Epithelial cell of prostate (primary cell): ENCODE measurements at places on chromosomes 6 and 20.

DNA sequence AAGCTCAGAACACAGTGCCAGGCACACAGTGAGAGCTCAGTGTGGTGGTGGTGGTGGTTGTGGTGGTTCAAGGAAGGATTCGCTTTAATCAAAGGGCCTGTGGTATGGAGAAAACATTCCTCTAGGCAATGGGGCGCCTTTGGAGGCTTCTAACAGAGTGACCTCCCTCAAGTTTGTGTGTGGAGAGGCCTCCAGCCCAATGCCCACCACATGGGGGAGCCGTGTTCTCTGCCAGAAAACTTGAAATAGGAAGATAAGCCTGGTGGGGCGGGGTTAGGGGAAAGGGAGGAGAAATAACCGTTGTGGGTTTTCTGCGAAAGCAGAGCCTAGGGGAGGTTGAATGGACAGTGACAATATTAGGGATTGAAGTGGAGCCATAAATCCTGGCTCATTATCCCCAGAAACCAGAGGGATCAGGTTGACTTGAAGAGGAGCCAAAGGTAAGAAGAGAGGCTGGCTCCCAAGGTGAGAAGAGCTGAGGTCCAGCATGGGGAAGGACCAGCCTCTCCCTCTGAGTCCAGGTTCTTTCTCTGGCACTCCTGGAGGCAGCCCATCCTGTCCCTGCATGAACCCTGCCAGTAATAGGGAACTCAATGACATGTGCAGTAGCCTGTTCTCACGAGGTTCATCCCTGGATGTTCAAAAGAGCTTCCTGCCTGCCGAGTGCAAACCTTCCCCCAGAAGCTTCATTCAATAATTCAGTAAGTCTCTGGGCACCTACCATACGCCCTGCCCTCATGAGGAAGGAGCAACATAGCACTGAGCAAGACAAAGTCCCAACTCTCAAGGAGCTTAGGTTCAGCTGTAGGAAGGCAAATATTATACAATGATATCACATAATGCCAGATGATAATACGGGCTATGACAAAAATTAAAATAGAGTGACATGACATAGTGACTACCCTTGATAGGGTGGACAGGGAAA, 51.4 kb downstream of the TGM2 start:
- DNase-seq = no peak

GRCh38 chr20:6765469-6766058, 1.9 kb upstream of the BMP2 start:
- DNase-seq = no peak

DNA sequence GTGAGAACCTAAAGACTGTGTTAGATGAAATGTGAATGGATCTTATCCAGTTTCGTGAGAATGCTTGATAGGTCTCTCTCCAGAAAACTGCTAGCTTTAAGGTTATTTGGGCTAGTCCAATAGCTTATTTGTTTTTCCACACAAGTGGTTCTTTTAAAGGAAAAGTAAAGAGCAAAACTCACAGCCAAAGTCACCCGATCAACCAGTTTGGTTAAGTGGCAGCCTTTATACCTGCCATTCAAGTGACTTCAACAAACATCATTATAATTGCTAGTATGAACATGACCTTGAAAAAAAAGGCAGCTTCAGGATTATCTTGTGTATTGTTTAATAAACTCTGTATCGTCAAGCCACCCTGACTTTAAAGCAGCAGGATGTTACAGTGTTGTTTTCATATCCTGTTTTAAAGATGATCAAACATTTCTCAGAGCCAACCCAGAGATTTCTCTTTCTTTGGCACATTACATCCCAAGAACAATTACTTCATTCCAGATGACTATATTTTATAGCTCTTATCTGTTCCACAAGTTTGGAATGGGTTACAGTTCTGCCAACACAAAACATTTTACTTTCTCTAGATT, 253.4 kb downstream of the EPHA7 start:
- no peak for DNase-seq

DNA sequence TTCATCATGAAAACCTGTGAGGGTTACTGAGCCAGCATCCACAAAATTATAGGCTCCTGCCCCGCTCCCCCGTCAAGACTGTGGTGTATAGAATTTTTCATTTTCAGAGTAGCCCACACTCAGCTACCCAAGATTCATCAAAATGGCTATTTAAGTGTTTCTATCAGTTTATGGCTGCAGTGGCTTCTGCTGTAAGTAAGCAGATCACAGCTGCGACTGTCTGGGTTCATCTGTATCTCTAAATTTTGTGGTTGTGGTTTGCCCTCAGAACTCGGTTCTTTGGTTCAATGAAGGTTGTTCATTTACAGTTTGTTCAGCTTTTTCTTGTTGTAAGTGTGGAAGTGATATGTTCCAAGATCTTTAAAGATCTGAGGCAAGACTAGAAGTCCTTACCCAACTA, 284.2 kb downstream of the DOK5 start:
- no peak for DNase-seq

DNA sequence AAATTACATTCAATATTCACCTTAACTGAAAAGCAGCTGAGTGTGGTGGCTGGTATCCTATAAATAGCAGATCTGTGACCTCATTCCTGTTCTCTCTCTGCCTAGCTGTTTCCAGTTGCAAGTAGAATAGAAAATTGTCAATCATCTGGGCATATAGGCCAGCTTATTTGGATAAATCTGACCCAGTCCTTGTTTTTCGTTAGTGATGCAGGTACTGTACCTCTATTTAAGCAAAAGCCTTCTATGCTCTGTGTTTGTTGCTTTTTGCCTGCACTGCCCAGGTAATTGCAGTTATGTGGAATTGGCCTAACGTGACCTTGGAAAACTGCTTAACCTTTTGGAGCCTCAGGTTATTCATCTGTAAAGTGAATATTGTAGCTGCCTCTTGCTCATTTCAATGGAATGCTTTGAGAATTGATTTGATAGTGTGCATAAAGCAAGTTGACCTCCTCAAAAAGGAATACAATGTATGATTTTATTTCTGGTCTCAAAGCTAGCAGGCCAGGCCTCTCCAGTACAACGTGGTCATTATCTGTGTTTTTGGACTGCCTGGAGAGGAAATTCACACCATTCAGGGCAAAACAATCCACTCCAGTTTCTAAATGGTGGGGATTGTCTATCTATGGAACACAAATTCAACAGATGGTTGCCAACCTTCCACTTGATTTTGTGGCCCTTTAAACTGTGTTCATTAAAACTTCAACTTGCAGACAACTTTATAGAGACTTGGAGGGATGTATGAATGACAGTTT, 508.7 kb upstream of the CITED2 start:
- DNase-seq = no peak

GRCh38 chr20:2845607-2846006, 5.1 kb downstream of the VPS16 start:
- DNase-seq = no peak

DNA sequence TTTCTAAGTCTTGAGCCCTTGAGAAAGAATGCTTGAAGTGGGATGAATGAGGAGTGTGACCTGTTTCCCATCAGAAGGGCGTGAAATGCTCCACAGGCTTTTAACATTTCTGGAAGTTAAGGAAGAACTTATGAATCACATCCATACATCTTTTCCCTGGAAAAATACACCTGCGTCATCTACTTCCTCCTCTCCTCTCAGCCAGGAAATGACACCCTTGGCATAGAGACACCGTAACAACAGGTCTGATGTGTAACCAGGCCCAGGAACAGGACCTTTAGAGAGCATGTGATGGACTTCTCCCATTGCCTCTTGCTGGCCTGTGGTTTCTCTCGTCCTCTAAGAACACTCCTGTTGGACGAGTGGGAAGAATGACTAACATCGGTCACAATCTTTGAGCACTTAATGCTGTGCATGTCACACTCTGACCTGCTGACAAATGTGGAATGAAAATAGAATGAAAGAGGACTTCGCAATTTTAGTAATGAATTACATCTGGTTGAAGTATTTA, 28.5 kb upstream of the CITED2 start:
- DNase-seq = no peak

DNA sequence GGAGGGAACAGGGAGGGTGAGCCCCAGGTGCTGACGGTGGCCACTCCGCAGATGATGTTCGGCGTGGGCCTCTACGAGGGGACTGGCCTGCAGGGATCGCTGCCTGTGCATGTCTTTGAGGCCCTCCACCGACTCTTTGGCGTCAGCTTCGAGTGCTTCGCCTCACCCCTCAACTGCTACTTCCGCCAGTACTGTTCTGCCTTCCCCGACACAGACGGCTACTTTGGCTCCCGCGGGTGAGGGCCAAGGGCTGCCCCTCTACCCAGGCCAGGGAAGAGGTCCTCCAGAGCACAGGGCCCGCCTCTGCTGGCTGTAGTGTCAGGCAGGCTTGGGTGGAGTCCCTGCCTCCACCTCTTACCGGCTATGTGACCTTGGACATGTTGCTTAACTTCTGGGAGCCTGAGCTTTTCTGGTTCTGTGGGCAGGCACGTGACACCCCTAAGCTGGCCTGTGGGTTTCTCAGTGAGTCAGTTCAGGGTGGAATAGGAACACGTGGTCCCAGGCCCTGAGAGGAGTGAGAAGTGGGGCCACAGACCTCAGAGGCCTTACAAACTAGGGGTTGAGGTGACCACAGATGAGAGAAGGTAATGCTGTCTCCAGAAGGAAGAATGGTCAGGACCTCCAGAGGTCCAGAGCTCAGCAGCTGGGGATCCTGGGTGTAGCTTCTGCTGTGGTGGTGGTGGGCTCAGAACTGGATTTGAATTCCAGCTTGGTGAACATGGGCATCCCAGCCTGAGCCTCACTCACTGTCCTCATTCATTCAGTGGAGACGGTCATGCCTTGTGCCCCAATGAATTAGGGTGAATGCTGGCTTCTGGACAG, 11.9 kb downstream of the PCIF1 start:
- no peak for DNase-seq

DNA sequence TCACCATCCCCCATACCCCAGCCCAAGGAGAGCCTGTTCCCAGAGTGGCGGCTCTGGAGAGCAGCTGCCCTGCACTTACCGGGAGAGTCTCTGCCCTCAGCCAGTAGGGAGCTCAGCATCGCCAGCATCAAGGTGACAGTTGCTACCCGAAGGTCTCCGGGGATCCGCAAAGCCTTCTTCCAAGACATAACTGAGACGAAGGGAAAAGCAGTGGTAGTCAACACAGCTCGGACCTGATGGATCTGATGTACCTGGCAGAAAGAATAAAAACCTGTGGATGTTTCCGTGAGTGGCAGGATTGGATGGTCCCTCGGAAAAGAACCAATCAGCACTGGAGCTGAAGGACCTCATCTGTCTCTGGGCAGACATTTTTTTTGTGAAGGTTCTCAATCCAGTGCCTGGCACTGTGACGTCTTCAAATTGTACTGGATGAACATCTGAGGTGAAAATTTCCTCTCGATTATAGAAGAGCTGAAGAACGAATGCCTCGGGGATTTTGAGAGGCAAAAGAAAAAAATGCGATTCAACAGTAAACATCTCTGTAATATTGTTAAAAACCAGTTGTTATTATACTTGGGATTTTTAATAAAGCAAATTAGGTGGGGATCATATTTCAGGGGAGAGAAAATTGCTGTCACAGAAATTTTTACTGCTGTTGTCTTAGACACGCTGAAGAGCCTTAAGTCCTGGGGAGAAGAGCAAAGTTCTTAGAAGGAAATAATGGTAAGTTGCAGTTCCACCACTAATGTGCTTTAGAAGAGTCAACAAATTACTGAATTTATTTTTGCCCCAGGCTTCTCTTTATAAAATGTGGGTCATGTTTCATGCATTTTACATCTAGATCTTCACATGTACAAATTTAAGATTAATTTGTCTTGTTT, at the start of gene HLA-DQB1:
Gene HLA-DQB1, minus strand, starts transcription at position 238 of the 881 bp plus-strand sequence. Its CDS starts 50 bp downstream, at position 188.
- DNase-seq = no peak

GRCh38 chr6:143842461-143842901, 657 bp upstream of the LTV1 start:
- DNase-seq = no peak

DNA sequence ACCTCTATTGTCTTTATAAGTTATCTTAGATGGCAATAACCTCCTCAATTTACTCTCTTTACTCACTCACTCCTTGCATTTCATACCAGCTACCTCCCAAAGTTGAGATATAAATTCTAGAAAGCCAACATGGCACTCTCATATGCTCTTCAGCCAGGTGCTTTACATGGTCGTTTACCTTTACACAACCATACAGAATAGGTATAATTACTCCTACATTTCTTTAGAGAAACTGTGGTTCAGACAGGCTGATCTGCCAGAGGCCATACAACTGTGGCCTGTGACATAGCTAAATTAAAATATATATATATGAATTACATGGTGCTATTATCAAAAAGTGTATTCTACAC, 45.7 kb downstream of the HBS1L start:
- no peak for DNase-seq

- DNase-seq = no peak
These were observed 467.4 kb upstream of the CITED2 start for GRCh38 chr6:139841794-139842215.

DNA sequence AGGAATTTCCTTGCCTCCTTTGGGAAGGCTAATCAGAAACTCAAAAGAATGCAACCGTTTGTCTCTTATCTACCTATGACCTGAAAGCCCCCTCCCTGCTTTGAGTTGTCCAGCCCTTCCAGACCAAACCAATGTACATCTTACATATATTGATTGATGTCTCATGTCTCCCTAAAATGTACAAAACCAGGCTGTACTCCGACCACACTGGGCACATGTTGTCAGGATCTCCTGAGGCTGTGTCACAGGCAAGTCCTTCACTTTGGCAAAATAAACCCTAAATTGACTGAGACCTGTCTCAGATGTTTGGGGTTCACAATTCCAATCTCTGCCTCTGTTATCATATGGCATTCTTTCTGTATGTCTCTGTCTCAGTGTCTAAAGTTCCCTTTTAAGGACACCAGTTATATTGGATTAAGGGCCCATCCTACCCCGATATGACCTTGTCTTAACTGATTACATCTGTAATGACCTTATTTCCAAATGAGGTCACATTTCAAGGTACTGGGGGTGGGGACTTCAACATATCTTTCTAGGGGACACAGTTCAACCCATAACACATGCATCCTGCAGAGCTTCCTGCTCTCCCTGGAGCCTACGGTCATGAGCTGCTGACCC, 513.5 kb upstream of the JARID2 start:
- DNase-seq = no peak

DNA sequence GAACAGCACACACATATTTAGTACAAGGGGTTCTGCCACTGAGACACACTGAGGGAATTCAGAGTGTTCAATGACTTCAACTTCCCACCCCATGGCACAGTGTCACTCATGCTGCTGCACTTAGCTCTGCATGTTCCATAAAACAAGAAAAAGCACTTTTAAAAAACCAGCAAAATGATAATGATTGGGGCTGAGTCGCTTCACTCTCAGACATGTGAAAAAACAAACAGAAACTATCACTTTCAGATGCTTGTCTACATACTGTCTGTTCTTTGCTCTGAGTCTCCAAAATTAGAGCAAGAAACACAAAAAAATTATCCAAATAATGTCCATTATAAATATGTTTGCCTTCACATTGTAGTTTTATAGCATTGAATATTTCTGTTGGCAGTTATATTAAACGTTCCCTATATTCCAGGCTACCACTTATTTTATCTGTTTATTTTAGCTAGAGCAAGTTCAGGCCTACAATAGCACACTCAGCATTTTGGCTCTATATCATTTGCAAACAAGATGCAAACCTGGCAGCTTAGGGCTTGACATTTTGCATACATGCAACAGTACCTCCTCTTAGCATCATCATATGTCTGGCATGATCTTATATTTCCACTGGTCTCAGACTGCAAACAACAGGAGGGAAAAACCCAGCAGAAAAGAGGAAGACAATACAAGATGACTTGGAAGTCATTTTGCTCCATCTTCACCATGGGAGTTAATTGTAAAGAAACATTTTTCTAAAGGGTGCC, 398.8 kb downstream of the HACE1 start:
- no peak for DNase-seq

GRCh38 chr6:25275436-25275835, 3.7 kb upstream of the CARMIL1 start:
- DNase-seq = no peak
